ENCODE measurements at places on chromosomes 1 and 21.

- no peak for DNase-seq
These were observed 74.6 kb downstream of the OBSCN start for GRCh38 chr1:228282329-228283042.

DNA sequence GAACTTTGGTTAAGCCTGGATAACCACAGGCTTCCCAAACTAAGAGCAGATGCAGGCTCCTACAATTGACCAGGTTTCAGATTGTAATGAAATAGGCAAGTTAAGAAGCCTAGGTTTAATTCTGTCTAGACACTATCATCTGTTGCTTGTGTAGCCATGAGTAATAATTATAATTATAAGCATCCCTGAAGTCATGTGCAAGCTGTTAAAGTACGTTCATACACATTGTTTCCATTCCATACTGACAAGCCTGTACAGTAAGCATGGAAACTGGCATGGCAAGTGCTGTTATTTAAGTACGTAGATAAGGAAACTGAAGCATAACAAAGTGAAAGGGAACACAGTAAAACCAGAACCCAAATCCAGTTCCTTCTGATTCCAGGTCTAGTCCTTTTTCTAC is 557.2 kb upstream of the BEND5 start:
- DNase-seq: no peak

- DNase-seq: no peak
These were observed 3.4 kb upstream of the SPAG17 start for GRCh38 chr1:118188411-118188810.

GRCh38 chr1:245156736-245157505 is 2.1 kb downstream of the KIF26B start:
- no peak for DNase-seq

GRCh38 chr1:178934546-178934945 is 63.7 kb upstream of the ANGPTL1 start:
- DNase-seq: no peak

- DNase-seq: no peak
These were observed 7.7 kb downstream of the NTRK1 start for GRCh38 chr1:156868341-156868740.

DNA sequence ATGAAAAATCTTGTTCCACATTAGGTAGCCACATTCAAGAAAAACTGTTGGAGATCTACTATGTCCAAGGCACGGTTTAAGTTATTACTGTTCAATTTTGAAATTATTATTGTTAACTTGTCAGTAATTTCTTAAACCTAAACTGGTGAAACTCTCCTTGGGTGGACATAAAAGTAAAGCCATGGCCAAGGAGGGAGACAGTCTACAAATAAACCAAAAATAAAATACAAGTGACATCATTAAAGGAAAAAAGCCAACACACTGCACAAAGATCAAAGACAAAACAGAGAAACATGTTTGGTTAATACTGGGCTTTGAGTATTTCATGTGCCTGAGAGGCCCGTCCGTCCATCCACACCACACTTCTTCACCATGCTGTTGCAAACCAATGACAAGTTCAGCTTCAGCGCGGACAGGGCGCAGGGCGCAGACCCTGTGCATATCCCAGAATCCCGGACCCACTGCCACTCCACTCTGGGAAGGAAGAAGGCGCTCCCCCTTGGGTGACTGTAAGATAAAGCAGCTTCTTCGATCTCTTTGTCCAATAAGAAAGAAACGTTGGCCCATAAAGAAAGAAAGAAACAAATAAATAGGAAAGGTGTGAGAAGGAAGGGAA is 918 bp upstream of the RASAL2 start:
- no peak for DNase-seq

DNA sequence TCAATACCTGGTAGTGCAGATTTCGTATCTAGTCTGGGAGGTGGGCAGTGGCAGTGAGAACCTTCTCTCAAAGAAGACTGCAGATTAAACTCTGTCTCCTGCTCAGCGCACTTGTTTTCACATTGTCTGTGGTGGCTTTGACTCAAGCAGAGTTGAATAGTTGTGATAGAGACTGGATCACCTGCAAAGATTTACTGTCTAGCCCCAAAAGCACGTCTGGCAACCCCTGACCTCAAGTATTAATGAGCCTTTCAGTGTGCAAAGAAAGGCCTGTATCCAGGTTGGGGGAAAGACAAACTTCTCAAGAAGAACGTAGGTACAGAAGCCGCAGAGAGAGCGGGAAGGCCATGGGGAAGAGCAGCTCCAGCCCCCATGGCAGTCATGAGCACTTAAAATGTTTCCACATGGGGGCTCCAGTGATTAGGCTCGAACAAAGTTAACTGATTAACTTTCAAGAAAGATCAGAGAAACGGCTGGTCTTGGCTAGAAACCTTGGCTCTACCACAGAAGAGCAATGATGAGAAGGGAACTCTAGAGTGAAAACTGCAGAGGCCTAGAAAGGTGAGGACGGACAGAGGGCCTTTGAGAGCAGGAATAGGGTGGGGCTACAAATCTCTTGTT is 15.2 kb downstream of the HENMT1 start:
- DNase-seq: no peak

Measured in forelimb muscle (tissue), 1 donor.